NCI-H1105 (cell line): ENCODE measurements at places on chromosomes 1 and 21.

DNA sequence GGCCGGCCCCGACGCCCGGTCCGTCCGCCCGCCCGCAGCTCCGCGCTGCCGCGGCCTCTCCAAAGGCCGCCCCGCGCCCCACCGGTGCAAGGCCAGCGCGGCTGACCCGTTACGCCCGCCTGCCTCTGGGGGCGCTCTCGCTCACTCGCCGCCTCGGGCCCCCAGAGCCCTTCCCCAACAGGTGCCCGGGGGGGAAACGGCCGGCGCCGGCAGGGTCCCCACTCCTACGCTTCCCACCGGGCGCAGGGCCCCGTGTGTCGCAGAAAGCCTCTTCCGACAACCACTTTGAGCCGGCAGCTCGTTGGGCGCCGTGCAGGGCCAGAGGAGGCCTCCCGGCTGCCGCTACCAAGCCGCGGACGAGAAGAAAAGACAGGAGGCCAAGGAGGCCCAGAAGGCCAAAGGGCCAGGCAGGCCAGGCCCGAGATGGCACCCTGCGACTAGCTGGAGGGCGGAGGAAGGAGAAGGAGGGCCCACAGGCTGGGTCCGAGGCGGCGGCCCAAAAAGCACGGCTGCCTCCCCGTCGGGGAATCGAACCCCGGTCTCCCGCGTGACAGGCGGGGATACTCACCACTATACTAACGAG, 64.9 kb upstream of the FCGR2A start:
- no peak for DNase-seq

DNA sequence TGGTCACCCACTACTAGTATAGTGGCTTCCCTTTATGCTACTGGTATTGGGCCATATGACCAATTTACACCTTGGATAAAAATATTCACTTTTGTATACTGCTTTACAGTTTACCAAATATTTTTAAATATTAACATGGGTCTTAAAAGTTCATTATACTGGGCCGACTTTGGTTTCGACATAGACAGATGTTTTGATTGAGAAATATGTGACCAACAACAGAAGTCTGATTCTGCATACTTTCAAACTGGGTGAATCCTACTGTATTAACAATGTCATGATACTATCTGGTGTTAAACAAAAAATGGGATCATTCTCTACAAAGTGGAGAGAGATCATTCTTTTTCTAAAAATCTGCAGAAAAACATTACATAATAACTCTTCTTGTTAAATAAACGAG, 134.8 kb downstream of the AKT3 start:
- no peak for DNase-seq

- no peak for DNase-seq
These were observed 736 bp upstream of the ZMPSTE24 start for GRCh38 chr1:40257313-40257687.

DNA sequence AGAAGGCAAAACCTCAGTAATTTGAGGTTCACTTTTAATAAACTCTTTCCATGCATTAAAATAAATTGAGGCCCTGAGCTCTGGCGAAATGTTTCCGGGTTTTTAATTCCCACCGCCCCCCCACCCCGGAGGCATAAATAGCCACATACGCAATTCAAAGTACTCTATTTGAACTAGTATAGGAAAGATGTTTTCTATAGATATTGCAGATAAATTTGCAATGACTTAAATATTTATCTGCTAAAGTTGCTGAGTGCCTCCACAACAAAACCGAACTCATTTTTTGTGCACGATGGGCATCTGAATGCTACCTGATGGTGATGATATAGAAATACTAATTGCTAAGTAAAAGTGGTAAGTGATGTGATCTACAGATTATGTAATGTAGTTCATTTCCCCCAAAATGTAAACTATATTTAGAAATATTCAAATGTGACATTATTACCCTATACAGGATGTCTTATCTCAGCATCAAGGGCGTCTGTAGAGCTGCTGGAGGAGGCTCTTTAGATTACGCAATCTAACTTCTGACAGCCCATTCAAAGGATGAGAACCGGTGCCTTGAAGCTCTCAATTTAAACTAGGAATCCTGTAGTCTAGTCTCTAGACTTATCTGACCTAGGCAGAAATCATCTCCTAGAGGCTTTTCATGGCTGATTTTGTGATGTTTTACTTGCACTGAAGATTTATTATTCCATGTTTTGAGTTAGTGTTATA, 8.5 kb downstream of the IRF2BP2 start:
- DNase-seq, result no peak

DNA sequence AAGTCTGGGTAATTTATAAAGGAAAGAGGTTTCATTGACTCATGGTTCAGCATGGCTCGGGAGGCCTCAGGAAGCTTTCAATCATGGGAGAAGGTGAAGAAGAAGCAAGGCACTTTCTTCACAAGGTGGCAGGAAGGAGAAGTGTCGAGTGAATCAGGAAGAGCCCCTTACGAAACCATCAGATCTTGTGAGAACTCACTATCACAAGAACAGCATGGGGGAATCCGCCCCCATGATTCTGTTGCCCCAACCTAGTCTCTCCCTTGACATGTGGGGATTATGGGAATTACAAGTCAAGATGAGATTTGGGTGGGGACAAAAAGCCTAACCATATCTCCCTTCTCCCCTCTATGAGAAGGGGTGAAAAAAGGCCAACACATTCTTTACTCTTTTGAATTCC, 11.2 kb upstream of the IVNS1ABP start:
- DNase-seq, result no peak

DNA sequence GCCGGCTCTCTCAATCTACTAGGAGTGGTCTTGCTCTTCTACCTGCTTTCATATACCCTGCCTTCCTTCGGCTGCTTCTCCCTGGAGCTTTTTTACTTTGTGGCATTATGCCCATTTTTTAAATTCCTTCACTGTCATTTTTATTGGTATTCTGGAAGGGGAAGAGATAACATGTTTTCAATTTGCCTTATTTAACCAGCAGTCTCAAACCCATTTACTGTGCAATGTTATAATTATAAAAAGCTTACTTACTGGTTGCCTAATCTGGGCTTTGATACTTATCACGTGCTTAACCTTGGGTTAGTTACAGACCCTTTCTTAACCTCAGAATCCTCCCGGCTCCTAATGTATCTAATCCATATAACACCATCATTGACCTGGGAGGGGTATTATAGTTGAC, 128.1 kb downstream of the SIPA1L2 start:
- no peak for DNase-seq

DNA sequence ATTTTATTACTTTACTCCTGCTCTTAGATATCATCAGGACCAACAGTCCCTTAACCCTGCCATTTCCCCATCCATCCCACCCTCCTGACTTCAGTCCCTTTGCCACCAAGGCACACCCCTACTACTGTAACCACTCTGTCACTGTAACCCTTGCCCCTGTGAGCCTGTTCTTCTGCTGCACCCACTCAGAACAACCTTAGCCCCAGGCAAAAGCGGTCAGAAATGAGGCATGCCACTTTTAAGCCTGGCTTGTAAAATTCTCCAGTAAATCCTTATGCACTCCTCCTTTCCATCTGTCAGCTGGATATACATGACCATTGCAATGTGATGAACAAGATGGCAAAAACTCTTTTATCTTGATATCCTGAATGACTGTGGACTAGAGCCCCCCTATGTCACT, 555.0 kb upstream of the PLXNA2 start:
- DNase-seq, result no peak
